CD8-positive, alpha-beta memory T cell (primary cell): ENCODE measurements at places on chromosomes 13 and 19. TPM values are rescaled to one million over a fixed set of nuclear protein-coding genes. Genes with fewer than 3 reads are reported as not detected.

The SPHK2 gene
- 37.5 TPM for total RNA-seq

- H3K36me3 ChIP-seq: no peaks in the 10 kb centered on the region
- no peaks in the 10 kb centered on the region for H3K27me3 ChIP-seq
- H3K4me3 ChIP-seq: no peak overlapping the region
- H3K4me1 ChIP-seq: no peaks in the 10 kb centered on the region
Observed at GRCh38 chr19:19686580-19686979, 17.9 kb downstream of the ZNF101 start.

DNA sequence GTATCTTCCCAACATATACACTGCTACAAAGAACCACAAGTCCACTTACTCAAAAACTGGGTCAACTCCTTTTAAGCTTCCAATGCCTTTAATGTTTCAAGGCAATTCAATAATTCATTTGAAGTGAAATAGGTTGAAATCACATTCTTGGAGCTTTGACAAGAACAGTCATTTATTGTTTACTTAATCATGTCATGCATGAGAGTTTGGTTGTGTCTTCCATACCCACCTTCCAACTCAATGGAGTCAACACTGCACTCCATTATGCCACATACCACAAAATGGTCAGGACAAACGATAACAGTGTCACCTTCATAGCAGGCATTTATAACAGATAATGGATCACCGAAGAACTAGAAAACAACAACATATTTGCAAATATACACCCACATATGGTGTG, 506.3 kb downstream of the UQCRFS1 start:
- H3K36me3 ChIP-seq: no peaks in the 10 kb centered on the region
- no peaks in the 10 kb centered on the region for H3K4me1 ChIP-seq
- DNase-seq: no peak
- no peak overlapping the region for H3K4me3 ChIP-seq

The ADM5 gene
- 6.9 TPM for total RNA-seq

DNA sequence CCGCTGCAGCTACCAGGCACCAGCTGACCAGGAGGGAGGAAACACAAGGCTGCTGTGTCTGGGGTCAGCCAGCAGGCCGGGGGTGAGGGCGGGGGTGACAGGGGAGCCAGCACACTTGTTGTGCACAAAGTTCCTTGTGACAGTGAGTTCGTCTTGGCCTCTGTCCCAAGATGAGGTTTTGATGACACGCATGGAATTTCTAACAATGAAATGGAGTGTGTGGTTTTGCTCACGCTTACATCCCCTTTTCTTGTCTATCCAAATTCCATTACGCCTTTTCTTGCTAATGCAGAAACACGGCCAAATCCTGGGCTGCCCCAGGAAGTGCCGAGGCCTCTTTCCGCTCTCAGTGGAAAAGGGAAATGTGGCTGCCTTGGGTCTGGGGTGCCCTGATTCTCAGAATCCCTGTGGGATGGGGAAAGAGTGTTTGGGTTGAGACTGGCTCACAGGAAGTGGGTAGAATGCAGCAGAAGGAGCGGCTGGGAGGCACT, 73.8 kb downstream of the GADD45B start:
- H3K27me3 ChIP-seq: no peaks in the 10 kb centered on the region
- no peak overlapping the region for H3K4me3 ChIP-seq
- DNase-seq: no peak
- H3K27ac ChIP-seq: no peak overlapping the region

GRCh38 chr19:31354316-31354715, 5.1 kb upstream of the TSHZ3 start:
- peaks cover 69% of the 10 kb centered on the region for H3K27me3 ChIP-seq
- no peaks in the 10 kb centered on the region for H3K36me3 ChIP-seq
- no peak overlapping the region for H3K27ac ChIP-seq
- DNase-seq: no peak
- peaks cover 4% of the 10 kb centered on the region for H3K4me1 ChIP-seq

The ZNF304 gene
- total RNA-seq: 9.4 TPM

DNA sequence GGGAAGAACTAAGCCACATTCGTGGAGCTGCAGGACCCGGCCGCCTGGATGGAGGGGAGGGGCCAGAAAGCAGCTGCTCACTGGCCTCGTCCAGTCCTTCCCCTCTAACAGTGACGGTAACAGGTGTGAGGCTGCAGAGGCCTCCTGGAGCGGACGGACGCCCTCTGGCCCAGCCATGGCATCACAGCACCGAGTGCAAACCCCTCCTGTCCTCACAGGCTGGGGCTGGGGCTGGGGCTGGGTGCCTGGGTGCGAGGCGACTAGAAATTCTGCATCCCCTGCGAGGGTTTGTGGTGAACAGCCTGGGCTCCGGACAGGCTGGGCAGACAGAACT, 3.6 kb downstream of the MICOS13 start:
- no peaks in the 10 kb centered on the region for H3K27me3 ChIP-seq
- DNase-seq: no peak
- H3K4me1 ChIP-seq: peaks cover 18% of the 10 kb centered on the region
- H3K4me3 ChIP-seq: no peak overlapping the region

GRCh38 chr13:107079423-107080049, 511.6 kb upstream of the ARGLU1 start:
- H3K4me1 ChIP-seq: no peaks in the 10 kb centered on the region
- no peak overlapping the region for H3K4me3 ChIP-seq
- DNase-seq: no peak
- no peaks in the 10 kb centered on the region for H3K27me3 ChIP-seq
- no peaks in the 10 kb centered on the region for H3K36me3 ChIP-seq
- no peak overlapping the region for H3K27ac ChIP-seq
